ENCODE measurements at places on chromosomes 1 and 21.

DNA sequence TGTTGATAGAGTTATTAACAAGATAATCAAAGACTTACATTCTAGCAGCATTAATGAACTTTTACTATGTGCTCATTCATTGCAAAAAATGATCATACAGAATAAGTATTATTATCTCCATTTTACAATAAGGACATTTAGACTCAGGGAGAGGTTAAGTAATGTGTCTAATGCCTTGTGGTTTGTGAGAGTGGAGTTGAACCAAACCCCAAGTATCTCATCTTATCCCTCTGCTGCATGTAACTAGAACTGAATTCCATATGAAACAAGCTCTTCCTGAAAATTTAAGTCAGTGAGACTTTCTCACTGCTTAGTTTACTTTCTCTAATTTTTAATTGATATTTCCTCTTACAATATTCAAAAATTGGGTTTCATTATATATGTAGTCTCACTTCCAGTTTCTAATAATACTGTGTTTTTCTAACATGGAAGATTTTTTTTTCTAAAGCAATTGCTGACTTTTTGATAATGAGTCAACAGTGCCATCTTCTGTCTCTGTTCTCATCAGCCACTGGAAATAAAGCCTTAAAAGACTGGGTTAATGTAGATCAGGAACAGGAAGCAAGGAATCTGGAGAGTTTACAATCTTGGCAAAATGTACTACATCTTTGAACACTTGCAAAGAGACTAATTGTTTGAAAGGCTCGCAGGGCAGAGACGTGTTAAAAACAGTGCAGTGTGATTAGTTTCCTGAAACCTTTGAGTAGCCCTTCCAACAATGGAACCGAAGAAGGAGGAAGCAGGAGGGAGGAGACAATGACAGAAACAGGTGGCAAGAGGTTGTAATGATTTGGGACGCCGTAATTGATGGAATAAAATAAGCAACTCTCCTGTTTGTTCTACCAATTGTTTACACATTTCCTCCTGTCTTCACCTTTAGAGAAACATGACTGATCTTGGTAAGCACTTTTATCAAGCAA, 567.6 kb downstream of the MRPL39 start:
- no peak for DNase-seq

GRCh38 chr1:200242110-200243041, 167.5 kb downstream of the ZNF281 start:
- DNase-seq = peak; percentile 33

DNA sequence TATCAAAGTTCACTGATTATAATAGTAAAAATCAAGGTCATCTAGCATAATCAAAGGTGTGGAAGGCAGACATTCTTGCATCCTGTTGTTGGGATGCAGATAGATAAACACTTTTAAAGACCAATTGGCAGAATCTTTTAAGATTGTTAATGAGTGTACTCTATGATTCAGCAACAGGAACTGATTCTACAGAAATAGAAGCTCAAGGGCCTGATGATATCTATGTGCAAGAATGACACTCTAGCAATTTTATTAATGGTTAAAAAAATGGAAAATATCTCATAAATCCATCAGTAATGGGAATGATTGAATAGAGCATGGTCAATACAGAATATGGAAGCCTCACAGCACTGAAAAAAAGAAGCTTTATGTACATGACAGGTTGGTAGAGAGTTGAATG, 2.2 kb upstream of the ATP1A4 start:
- no peak for DNase-seq

- DNase-seq = no peak
Observed at GRCh38 chr1:202590126-202590525, 120.1 kb downstream of the SYT2 start.

- DNase-seq = no peak
Observed at GRCh38 chr1:87914396-87914795, 585.7 kb downstream of the LMO4 start.

- peak; percentile 61 for DNase-seq
Observed at GRCh38 chr1:113226148-113226547, 153.2 kb downstream of the LRIG2 start.

DNA sequence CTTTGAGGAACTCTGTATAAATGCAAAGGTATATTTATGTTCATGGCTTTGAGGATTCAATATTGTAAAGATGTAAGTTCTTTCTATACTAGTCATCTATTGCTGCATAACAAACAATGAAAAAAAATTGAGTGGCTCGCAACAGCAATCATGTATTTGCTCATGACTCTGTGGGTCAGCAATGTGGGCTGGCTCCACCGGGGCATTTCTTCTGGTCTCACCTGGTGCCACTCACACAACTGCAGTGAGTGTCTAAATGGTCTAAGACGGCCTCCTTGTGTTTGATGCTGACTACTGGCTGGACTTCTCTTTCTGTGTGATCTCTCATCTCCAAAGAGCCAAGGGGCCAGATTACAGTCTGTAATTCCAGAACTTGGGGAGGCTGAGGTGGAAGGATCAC, 45.1 kb upstream of the EXO1 start:
- DNase-seq = no peak
